ENCODE measurements at places on chromosomes 5 and 9.
A peak's percentile ranks its signal among the peaks of the same experiment; 100 is the strongest.

DNA sequence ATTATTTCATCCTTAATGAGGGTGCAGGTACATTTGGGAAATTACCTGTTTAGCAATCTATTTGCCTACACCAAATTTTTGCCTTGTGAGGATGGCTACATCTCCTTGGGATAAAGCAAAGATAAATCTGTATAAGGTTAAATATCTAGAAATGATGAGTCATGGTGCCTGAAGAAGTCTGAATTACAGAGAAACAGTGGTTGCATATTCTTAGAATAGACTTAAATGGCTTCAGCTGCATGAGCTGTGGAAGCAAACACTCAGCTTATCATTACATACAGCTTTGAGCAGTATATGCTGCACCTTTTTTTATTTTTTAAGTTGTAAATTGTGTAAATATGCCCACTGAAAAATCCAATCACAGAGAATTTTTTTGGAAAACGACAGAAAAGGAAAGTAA lies 153.5 kb downstream of the RAPGEF6 start:
- no peak for DNase-seq

DNA sequence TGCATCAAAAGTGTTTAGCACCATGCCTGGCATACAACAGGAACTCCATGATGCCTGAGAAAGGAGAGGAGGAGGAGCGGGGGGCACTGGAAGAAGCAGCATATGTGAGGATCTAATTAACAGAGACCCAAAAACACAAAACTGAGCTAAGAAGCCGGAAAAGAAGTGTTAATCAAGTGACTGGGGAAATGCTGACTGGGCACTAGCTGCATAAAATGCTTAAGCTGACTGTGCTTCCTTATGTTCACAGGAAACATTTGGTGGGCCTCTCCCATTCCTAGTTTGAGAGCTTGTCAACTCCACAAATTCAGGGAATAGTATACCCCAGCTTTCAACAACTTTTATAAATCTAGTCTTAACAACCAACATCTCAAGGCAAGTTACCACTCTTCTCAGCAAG lies 26.6 kb downstream of the DEPDC1B start:
- no peak for DNase-seq

GRCh38 chr5:103003872-103004271 lies 116.1 kb downstream of the GIN1 start:
- no peak for DNase-seq

DNA sequence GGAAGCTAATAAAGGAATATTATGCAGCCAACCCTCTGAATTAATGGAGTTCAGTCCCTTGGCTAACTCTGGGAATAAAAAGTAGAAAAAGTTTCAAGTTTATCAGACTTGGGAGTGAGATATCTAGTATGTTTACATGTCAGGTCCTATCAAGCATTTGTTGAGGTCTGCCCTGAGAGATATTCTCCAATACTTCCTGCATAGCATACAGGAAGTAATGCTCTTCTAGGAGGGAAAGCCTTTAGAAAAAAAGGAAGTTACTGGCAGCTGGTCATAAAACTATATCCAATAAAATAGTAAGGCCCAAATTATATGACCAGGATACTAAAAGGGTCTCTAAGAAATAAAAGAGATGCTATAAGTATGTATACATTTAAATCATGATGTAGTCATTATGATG lies 594.1 kb upstream of the FTMT start:
- no peak for DNase-seq

DNA sequence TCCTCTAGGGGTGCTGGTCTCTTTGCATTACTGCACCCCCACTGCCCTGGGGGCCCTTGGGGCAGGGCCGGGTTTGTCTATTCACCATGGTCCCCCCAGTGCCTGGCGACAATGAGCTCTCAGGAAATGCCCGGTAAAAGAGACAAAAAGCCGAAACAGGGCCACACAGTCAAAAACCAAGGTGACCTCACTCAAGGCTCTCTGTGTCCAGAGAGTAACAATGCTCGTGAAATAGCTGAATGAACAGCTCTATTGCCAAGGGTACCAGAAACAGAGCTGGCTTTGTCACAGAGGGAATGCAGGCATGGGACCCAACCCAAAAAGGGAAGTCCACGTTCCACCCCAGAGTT lies 16.0 kb downstream of the SH3PXD2B start:
- DNase-seq: no peak

- DNase-seq: no peak
These were observed 6.0 kb downstream of the UGCG start for GRCh38 chr9:111902391-111903139.

- no peak for DNase-seq
These were observed 110.5 kb downstream of the NUDT12 start for GRCh38 chr5:103452089-103452488.

- peak; percentile 62 for DNase-seq
These were observed 2.1 kb upstream of the ANXA2R start for GRCh38 chr5:43042176-43042625.

DNA sequence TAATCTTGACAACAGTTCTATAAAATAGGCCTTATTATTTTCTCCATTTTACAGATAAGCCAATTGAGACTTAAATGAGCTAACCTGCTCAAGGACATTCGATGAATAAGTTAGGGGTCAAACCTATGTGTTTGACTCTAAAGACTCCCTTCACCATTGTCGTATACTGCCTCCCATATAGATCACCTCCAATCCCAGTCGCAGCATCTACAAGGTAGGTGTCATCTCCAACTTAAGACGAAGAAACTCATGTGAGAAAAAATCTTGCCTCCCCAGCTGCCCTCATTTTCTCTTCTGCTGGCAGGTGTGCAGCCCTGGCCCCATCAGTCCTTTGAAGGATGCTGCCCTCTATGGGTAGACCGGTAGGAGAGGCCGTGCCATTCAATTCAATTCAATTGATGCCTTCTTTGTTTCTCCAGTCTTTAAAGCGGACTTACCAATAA lies 75.2 kb upstream of the SMARCA2 start:
- peak; percentile 6 for DNase-seq

DNA sequence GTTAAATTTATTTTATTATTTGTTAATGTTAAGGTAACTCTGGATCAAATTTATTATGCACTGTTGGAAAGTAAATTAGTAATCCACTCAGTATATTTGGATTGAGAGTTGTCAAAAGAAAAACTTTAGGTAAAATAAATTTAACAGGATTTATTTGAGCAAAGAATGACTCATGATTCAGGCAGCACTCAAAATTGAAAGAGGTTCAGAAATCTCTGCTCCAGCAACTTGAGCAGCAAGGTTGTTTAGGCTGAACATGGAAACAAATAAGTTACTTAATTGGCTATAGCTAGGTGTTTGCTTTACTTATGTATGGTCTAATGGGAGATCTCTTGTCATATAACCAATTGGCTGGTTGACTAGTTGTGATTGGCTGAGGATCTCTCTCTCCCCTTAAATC lies 296.2 kb upstream of the EDIL3 start:
- DNase-seq: no peak

DNA sequence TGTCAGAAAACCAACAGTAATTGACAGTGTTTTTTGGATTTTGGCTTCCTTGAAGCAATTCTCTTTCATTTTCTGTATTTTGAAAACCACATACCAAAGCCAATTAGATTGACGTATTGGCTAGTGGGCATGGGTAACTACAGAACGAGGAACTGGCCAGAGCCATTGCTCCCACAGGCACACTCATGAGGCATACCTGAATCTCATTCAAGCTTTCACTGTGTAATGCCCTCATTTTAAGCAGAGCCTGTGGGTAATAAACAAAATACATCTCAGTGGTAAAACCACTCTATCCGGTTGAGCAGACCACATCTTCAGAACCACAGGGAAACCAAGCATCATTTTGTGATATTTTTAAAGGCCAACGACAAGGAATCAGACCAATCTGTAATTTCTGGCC lies 394.1 kb downstream of the ZNF608 start:
- DNase-seq: no peak

DNA sequence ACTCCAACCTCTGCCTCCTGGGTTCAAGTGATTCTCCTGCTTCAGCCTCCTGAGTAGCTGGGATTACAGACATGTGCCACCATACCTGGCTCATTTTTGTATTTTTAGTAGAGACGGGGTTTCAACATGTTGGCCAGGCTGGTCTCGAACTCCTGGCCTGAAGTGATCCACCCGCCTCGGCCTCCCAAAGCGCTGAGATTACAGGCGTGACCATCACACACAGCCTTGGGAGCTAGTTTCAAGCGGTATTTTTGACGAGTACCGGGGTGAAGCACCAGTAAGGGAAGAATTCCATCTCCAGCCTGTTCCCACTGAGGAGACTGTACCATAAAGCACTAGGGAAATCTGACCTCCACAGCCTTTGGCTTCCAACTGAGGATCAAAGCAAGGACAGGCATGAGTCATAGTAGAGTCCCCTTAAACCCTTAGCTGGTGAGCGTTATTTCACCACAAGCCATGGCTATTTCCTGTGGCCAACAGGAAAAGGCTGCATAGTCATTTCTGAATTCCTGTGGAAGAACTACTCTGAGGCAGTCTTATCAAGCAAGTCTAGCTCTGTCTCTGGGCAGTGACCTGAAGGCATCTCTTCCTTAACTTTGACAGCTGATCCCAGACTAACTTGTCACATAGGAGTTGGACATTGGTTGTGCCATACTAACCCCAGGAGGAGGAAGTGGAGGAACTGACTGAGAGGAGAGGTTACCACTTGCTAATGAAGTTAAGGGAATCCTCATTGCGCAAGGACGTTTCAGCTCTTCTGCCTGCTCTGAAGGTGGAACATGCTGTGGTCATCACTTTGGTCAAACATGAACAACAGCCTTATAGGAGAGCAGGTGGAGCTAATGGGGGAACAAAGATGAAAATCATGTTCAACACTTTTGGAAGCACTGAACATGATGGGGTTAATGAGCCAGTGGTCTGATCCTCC lies 85.8 kb upstream of the DMRT1 start:
- no peak for DNase-seq

GRCh38 chr5:132853323-132853722 lies 12.9 kb downstream of the GDF9 start:
- DNase-seq: no peak

GRCh38 chr5:175485631-175486030 lies 7.3 kb downstream of the SFXN1 start:
- no peak for DNase-seq

DNA sequence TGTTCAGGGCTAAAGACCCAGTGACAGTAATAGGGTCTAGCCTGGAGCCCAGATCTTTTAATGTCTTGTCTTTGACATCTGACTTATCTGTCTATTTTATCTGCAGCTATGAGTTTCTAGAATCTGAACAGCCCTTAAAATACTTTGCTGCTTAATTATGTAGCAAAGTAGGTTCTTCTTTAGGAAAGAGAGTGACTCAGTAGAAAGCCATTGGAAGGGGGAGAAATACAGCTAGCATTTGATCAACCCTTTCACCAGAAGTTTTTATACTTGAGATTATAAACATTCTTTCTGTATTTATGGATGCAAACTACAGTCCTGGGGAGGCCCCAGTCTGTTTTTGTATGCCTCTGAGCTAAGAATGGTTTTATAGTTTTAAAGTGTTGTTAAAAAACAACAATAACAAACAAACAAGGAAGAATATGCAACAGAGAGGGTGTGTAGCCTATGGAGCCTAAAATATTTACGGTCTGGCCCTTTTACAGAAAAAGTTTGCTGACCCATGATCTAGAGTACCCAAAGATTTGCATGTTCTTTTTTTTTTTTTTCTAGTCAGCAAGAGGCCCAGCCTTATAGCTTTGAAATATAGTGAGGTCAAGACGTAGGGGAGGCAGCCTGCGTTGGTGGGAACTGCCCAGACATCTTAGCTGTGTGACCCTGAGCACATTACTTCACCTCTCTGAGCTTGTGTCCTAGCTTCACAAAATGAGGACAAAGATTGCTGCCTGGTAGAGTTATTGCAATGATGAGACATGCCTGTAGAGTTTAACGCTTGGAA lies 9.7 kb downstream of the GSN start:
- DNase-seq: no peak

DNA sequence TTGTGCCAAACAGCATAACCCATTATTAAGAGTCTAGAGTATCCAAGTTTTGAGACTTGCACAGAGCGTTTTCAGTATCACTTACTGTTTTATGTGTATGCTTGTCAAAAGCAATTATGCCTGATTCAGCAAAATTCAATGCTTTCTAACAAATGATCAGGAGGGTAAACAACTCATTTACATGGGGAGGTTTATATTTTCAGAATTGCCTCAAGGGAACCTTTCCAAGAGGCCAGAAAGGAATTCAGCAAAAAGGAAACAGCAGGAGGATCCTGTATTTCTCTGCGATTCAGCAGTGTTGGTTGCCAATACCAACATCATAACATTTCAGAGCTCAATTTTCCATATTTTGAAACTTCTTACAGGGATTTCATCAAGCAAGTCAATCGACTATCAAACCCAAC lies 69.3 kb upstream of the DAB2 start:
- no peak for DNase-seq

- no peak for DNase-seq
These were observed 310.2 kb upstream of the CTNND2 start for GRCh38 chr5:12214267-12215015.

GRCh38 chr5:149796030-149796429 lies 65.9 kb downstream of the PPARGC1B start:
- no peak for DNase-seq

DNA sequence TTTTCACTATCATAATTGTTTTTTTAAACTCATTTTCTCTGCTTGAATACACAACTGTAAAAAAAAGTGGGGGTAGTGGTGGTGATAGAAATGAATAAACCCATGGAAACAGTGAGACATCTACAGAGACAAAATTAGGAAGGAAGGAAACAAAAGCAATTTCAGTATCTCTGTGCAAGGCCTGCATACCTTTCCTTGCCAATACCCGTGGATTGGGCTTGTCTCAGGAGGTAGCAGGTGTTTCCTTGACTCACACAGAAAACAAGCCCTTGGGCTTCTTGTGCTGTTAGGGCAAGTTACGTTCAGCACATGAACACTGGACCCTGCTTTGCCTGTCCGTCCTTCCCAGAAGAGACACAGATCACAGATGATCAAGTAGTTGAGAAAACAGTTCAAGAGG lies 372.2 kb downstream of the ZSWIM6 start:
- no peak for DNase-seq

- no peak for DNase-seq
These were observed 202.7 kb downstream of the ATP10B start for GRCh38 chr5:160649304-160649703.

DNA sequence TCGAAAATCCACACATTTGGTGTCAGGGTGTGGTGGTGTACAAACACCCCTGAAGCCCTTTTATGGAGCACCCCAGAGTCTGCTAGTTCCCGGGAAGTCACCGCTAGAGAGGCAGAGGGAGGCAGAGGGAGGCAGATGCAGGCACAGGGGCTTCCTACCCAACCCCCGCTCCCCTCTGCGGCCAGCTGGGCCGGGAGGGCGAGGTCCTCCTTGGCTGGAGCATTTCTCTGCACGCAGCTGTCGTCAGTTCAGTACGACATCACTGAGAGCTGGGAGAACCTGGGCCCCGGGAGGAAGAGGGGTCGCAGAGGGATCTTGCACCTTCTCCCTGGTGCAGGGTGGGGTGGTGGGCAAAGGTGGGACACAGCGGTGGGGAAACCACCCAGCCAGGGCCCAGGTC lies 15.8 kb upstream of the UBAC1 start:
- DNase-seq: no peak

- no peak for DNase-seq
These were observed 349.2 kb upstream of the RORB start for GRCh38 chr9:74147906-74148305.

DNA sequence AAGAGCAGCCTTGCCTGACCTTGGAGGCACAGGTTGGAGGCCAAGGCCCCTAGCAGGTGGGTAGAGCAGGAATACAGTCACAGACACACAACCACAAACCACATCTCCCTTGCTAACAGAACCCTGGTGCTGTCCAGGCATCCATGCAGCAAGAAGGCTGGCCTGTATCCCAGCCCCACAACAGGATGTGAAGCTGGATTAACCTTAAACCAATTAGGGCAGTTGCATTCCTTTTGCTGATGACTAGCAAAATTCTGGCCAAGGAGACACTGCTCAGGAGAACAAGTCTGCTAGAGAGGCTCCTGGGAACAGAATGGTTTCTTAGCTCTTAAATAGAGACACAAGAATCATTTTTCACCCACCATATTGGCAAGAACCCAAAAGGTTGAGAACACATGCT lies 97.8 kb downstream of the C5orf15 start:
- no peak for DNase-seq

Measured in stimulated activated CD4-positive, alpha-beta T cell treated with anti-CD3 and anti-CD28 coated beads, Interleukin-4, amount 100 ng/mL, for 48 hours (primary cell).